ENCODE measurements at places on chromosomes 7 and 10.

DNA sequence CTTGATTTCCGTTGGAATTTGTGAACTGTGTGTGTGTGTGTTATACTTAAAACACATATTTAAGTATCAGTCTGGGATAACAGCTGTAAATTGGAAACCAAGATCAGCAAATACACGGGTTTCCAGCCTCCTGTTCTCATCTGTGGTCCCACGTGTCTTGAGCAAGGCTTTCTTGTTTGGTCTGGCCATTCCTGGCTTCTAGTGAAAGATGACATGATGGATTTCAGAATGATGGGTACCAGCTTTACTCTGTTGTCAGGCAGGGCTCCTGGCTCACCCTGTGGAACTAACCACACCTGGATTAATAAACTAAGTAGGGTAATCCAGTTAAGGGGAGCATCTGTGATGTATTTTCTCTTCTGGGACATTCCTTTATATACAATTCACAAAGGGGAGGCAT is 346.2 kb upstream of the AOAH start:
- no peak for DNase-seq

DNA sequence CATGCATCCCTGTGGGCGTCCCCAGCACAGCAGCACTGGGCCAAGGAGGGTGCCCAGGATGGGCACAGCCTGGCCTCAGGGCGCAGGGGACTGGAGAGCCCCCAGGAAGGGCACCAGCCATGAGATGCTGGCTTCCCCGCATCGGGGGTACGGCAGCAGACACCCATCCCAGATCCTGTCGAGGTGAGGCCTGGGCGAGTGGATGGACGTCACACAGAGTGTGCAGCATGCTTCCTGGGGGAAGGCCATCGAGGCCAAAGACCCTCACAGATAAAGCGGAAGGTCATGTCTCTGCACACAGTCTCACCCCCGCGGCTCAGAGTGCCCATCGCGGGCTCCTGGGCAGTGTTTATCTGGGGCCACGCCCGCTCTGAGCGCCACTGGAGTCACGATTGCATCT is 18.8 kb downstream of the ADGRA1 start:
- DNase-seq, result no peak

GRCh38 chr10:34941471-34942357 is 126.6 kb upstream of the PARD3 start:
- no peak for DNase-seq

GRCh38 chr10:110003524-110003885 is 4.3 kb upstream of the ADD3 start:
- DNase-seq, result no peak

GRCh38 chr7:137937202-137937560 is 64.7 kb downstream of the CREB3L2 start:
- DNase-seq, result no peak

DNA sequence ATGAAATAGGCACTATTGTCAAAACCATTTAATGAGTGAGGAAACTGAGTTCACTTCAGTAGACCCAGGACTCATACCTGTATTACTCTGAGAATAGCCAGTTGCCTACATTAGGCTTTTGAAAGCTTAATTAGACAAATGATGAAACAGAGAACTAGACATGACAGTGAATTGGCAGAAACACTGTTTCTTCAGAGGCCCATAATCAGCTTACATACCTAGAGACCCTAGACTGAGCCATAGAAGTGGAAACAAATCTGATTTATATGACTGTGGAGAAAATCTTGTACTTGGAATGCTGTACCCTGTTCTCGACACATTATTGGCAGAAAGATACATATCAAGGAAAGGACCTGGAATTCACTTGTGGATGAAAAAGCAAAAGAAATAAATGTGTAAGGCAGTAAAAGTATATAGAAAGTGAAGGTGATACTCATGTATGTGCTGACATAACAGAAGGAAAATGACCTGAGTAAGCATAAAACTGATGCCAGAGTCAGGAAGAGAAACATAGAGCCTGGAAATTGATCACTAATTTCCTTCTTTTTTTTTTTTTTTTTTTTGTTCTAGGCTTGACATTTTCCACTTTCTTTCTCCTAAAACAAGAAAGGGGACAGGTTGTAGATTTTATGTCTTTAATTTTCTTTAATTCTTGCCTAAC is 251.5 kb downstream of the BICC1 start:
- no peak for DNase-seq

GRCh38 chr10:60236869-60237524 is 152.7 kb downstream of the ANK3 start:
- peak; percentile 54 for DNase-seq

- no peak for DNase-seq
Observed at GRCh38 chr10:43809211-43809930, 160.7 kb upstream of the ZNF32 start.

- no peak for DNase-seq
Observed at GRCh38 chr7:30359957-30360356, 75.6 kb downstream of the ZNRF2 start.

GRCh38 chr7:5610500-5611186 is 170.8 kb downstream of the RNF216 start:
- no peak for DNase-seq

- DNase-seq, result no peak
Observed at GRCh38 chr7:954330-955238, at the start of gene ADAP1. Gene ADAP1, minus strand, starts transcription at chr7:954680. Its CDS starts 203 bp downstream, at chr7:954477.

GRCh38 chr10:17098012-17098411 is 31.6 kb downstream of the CUBN start:
- no peak for DNase-seq

DNA sequence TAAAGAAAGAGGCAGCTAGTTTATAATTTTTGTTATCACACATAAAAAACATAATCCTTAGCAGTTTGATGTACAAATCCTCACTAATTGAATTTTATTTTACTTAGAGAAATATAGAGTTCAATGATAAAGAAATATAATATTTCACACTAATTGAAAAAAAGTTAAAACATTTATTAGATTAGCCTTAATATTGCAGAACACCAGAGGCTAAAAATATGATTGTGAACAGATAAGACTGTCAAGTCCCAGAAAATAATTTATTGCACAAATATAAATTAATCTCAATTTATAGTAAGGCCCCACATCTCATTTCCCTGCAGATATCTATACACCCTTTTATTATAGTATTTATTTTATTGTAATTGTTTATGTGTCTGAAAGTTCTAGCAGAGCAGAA is 690.8 kb upstream of the PHF14 start:
- DNase-seq, result no peak
